ENCODE measurements at places on chromosomes 5 and 9.

GRCh38 chr5:134577022-134577795, 51.7 kb downstream of the JADE2 start:
- no peak for DNase-seq

- no peak for DNase-seq
Measured at GRCh38 chr5:124040799-124041198, 528.8 kb downstream of the CSNK1G3 start.

- DNase-seq, result no peak
Measured at GRCh38 chr5:51159164-51159563, 224.1 kb upstream of the ISL1 start.

GRCh38 chr9:135718616-135719015, 16.6 kb downstream of the KCNT1 start:
- DNase-seq, result no peak

GRCh38 chr5:3325972-3326840, 269.4 kb upstream of the IRX1 start:
- peak; percentile 57 for DNase-seq

DNA sequence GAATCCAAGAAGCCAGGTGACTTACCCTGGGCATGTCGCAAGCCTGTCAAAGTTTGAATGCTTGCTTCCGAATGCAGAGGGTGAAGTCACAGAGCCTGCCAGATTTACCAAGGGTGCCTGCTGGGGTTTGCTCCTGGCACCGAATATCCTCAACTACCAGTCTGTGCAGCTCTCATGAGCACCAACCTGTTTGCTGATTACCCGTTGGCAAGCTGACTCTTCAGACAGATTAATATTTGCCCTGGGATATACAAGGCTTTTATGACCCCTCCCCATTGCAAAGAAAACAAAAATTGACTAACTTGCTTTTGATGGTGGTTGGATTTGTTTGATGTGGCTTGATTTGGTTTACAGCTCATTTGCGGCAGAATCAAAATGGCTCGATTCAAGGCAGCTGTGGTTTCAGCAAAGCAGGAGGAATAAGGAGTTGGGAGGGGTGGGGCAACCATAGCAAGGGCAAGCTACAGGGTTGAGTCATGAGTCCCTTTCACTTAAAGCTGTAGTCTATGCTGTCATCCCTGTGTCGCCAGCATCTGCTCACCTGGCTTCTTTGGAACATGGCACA, 82.3 kb upstream of the AGXT2 start:
- no peak for DNase-seq

- no peak for DNase-seq
Measured at GRCh38 chr9:32399110-32399815, 14.8 kb downstream of the ACO1 start.

DNA sequence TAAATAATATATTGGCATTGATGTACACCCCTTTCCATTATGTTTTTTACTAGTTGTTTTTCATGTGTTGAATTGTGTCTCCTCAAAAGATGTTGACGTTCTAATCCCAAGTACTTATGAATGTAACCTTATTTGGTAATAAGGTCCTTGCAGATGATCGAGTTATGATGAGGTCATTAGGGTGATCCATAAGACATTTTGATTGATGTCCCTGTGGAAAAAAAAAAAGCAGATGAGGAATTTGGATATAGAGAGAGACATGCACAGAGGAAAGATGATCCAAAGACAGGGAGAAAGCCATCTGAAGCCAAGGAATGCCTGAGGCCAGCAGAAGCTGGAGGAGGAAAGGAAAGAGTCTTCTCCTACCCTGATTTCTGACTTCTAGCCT, 632.7 kb downstream of the TLR4 start:
- DNase-seq, result no peak

DNA sequence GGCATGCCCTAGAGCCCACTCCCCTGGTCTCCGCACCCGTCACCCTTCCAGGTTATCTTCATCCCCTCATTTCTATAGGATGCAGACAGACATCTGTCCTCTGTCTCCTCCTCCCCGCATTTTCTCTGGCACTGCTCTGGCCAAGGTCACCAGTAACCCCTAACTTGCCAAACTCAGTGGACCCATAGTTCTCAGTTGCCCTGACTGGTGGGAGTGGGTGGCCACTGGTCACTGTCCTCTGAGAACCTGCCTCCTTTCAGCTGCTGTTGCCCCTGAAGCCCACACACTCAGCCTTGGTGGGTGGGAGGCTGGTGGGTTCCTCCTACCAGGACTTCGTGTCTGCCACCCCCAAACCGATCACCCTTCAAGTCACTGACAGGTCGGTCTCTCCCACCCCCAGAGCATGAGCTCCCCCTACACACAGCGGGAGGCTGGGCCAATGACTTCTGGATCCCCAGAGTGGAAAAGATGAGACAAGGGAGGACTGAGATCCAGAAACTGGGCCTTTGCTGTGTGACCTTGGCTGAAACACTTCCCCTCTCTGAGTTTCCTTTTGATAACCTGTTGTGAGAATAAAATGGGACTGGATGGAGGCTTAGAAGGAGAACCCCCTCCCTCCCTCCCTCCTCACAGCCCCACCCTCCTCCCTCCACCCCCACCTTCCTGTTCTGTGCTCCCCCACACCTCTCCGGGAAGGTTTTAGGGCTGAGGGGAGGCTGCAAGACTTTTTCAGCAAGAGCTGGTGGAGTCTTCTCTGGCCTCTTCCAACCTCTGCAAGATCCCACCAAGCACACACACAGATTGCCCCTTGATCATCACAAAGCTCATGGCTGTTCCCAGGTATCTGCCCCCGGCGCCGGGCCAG, 2.4 kb upstream of the DBN1 start:
- DNase-seq, result no peak

DNA sequence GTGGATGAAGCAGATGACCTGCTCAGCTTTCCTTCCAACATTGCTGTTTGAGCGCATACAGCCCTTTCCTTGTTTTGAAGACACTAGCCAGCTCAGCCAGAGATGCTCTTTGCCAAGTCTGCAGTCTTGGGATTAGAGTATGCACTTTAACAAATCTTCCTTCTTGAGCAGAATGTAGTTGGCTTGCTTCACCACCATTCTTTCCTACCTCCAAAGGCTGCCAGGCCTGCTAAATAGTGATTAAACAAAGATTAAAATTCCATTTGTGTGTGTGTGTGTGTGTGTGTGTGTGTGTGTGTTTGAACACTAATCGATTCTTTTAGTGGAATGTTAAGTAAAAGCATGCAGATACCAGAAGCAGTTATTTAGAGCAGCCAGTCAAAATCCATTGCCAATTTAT, 97.6 kb downstream of the GALNT10 start:
- DNase-seq, result no peak

GRCh38 chr9:127897193-127897692, 2.2 kb downstream of the ST6GALNAC6 start:
- no peak for DNase-seq

- DNase-seq, result no peak
Measured at GRCh38 chr9:36716496-36716895, 143.8 kb downstream of the MELK start.

DNA sequence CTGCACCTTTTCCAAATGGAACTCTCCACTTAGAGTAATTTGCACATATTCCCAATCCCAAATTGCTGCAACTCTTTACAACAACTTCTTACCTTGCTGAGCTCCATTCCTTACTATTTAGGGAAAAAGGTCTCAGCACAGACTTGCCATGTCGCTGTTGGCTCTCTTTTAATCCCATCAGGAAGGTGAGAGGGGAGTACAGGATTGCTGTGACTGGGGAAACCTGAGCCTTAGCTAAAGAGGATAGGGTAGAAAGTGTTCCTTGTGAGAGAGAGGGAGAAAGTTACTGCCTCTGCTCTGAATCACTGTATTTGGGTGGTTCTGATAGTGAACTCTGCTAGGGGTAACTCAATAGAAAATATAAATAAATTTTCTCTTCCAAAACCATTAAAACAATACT, 43.7 kb upstream of the GABRA1 start:
- no peak for DNase-seq

- no peak for DNase-seq
Measured at GRCh38 chr9:109683521-109683920, 96.5 kb upstream of the PALM2AKAP2 start.

- DNase-seq, result no peak
Measured at GRCh38 chr5:446883-447263, 3.9 kb downstream of the EXOC3 start.

GRCh38 chr5:127926974-127927373, 156.6 kb upstream of the SLC12A2 start:
- no peak for DNase-seq

- DNase-seq, result no peak
Measured at GRCh38 chr9:127912882-127913281, 4.0 kb downstream of the ST6GALNAC4 start.

GRCh38 chr5:83564069-83564749, 92.7 kb downstream of the VCAN start:
- DNase-seq, result peak; percentile 40

- no peak for DNase-seq
Measured at GRCh38 chr5:96945144-96945897, 9.4 kb downstream of the LNPEP start.

DNA sequence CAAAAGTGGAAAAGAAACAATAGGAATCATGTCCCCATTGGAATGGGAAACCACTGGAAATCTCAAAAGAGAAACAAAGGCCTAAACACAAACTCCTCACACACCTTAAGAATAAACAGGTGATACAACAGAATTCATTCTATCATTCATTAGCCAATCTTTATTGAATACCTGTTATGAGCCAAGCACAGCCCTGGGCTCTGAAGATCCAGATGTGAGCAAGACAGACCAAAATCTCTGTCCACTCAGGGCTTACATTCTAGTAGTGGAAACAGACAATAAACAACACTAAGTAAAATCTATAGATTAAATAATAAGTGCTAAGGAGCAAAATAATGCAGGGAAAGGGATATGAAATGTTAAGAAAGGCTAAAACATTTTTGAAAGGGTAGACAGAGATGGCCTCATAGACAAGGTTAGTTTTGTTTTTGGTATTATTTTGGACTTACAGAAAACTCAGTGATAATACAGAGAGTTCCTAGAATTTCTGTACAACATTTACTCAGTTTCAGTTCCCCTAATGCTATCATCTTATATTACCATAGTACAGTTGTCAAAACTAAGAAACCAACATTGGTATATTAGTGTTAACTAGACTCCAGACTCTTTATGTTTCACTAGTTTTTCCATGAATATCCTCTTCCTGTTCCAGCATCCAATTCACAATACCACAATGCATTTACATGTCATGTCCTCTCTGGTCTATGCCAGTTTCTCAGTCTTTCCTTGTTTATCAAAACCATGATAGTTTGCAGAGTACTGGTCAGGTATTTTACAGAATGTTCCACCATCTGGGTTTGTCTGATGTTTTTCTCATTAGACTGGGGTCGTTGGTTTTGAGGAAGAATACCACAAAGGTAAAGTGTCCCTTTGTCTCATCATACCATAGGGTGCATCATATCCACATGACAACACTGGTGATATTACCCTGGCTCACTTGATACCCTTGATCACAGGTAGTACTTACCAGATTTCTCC, 103.7 kb downstream of the SIL1 start:
- no peak for DNase-seq

- DNase-seq, result no peak
Measured at GRCh38 chr5:136750224-136750862, 385.0 kb upstream of the TRPC7 start.

GRCh38 chr5:163718272-163718671, 212.9 kb downstream of the MAT2B start:
- DNase-seq, result no peak

- DNase-seq, result no peak
Measured at GRCh38 chr9:79581388-79581787, 9.6 kb downstream of the TLE4 start.

DNA sequence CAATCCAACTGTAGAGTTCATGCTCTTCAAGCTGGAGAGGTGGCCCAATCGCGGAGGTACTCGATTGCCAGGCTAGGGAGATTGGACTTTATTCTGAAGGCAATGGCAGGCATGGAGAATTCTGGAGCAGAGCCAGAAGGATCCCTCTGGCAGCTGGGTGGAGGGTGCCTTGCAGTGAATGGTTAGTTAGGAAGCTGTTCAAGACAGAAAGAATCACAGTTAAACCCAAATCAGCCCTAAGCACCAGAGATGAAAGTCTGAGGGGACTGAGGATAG, 182.4 kb downstream of the RGS3 start:
- no peak for DNase-seq

Data from SK-N-MC (cell line).